ENCODE measurements at places on chromosomes 6 and 20. TPM values are rescaled to one million over a fixed set of nuclear protein-coding genes. Genes with fewer than 3 reads are reported as not detected.

- no peaks in the 10 kb centered on the region for H3K27me3 ChIP-seq
- no peaks in the 10 kb centered on the region for H3K36me3 ChIP-seq
- H3K27ac ChIP-seq: no peak overlapping the region
- H3K4me3 ChIP-seq: no peak overlapping the region
- DNase-seq: no peak
Measured at GRCh38 chr20:19260412-19261090, 48.1 kb downstream of the SLC24A3 start.

DNA sequence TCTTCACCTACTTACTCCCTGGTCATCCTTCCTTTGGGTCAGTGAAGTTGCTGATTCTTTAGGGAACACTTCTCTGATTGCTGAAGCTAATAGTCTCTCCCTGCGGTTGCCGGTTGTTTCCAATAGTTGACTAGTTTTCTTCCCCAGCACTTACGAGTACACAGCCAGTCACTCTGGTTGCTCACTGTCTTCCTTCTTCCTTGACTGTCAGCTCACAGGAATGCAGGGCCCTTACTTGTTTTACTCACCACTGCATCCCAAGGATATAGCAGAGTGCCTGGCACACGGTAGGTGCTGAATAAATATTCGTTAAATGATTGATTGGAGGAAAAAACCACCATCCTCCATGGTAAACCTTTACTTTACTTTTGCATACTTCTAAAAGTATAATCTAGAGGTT lies 345.0 kb downstream of the QKI start:
- peaks cover 14% of the 10 kb centered on the region for H3K27me3 ChIP-seq
- H3K4me3 ChIP-seq: no peak overlapping the region
- H3K27ac ChIP-seq: no peak overlapping the region
- H3K36me3 ChIP-seq: no peaks in the 10 kb centered on the region
- no peaks in the 10 kb centered on the region for H3K4me1 ChIP-seq
- DNase-seq: no peak

PM20D2 gene
- 24.5 TPM for total RNA-seq

DNA sequence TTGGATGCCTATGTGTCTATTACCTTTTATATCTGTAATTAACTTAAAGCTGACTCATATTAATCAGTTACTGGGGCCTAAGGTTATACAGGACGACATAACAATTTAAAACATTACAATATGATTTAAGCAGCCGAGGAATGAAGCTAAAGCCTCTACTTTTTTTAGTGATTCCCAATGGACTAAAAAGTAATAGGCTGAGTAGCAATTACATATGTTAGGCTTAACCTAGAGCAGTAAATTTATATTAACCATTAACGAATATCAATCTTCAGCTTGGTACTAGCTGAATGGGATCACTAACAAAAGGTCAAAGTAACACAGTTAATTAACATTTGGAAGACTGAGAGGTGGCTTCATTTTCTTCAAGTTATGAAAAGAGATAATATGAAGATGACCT lies 43.1 kb downstream of the STK38 start:
- no peaks in the 10 kb centered on the region for H3K27me3 ChIP-seq
- no peak overlapping the region for H3K4me3 ChIP-seq
- peaks cover 15% of the 10 kb centered on the region for H3K4me1 ChIP-seq
- H3K36me3 ChIP-seq: peaks cover 68% of the 10 kb centered on the region
- no peak for DNase-seq

GRCh38 chr6:134627707-134628106 lies 309.8 kb upstream of the SGK1 start:
- DNase-seq: no peak
- H3K4me1 ChIP-seq: peaks cover 5% of the 10 kb centered on the region
- H3K36me3 ChIP-seq: no peaks in the 10 kb centered on the region

GRCh38 chr6:106897580-106897979 lies 76.9 kb downstream of the CD24 start:
- H3K4me3 ChIP-seq: no peak overlapping the region
- H3K27me3 ChIP-seq: peaks cover 12% of the 10 kb centered on the region
- no peak overlapping the region for H3K27ac ChIP-seq
- no peaks in the 10 kb centered on the region for H3K4me1 ChIP-seq
- DNase-seq: no peak

GRCh38 chr6:20584100-20584731 lies 50.0 kb downstream of the CDKAL1 start:
- peaks cover 2% of the 10 kb centered on the region for H3K4me1 ChIP-seq
- H3K4me3 ChIP-seq: no peak overlapping the region
- no peak for DNase-seq
- no peak overlapping the region for H3K27ac ChIP-seq

DNA sequence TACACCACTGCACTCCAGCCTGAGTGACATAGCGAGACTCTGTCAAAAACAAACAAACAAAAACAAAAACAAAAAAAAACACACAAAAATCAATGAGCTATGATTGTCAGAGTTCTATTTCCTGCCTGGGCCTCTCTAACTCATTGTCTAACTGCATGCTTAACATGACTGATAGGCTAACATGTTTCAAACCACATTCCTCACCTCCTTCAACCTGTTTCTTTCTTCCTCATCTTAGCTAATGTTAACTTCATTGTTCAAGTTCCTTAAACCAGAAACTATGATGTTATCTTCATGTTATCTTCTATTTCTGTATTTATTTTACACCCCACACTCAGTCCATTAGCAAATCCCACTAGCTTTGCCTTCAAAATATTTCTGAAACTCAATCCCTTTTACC lies 41.5 kb downstream of the BEND6 start:
- H3K27ac ChIP-seq: no peak overlapping the region
- DNase-seq: no peak
- no peak overlapping the region for H3K4me3 ChIP-seq
- no peaks in the 10 kb centered on the region for H3K36me3 ChIP-seq
- H3K27me3 ChIP-seq: peaks cover 7% of the 10 kb centered on the region

COL10A1 gene
- not detected for total RNA-seq

DNA sequence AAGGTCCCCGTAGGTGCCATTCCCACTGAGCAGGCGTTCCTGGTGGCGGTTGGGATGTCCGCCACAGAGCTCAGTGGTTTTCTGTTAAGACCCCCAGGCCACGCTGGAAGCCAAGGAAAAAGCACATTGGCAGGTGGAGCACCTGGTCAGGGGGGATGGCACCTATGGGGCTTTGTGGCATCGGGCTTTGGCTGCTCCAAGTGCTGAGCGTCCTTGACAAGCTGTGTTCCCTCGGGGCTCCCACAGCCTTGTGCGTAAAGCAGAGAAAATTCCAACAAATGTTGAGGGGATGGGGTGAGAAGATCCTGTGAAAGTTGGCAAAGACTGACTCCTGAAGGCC lies 135.4 kb downstream of the JPH2 start:
- no peak for DNase-seq
- H3K36me3 ChIP-seq: no peaks in the 10 kb centered on the region
- no peak overlapping the region for H3K27ac ChIP-seq
- no peak overlapping the region for H3K4me3 ChIP-seq

OR2B6 gene
- not detected for total RNA-seq

DNA sequence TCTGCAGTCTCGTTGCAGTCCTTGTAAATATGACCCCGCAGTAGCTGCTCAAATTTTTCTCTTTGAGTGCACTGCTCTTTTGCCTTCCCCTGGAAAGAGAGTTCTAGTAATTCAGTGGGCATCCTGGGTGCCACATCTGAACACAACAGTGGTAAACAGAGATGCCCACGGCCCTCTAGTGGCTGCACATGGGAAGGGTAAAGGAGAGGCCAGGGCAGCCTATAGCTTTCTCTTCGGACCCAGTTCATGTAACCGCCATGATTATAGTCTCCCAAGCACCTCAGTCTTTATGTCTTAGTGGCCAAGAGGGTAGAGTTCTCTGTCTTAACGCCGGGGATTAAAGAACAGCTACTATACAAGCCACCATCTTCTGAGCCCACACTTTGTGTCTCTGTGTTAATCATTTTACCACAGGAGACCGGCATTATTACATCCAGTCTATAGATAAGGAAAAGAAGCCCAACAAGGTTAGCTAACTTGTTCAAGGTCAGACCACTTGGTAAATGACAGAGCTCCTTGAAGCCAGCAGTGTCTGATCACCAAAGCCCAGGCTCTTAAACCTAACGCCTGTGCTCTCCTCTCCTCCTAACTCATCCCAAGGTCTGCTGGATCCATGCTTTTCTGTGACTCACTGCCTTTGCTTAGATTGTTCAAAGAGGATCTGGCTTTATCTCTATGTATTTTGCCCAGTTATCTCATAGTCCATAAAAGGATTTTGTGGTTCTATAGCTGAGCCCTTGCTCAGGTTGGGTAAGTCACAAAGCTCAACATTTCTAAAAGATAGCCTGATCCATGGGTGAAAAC lies 81.8 kb downstream of the ISM1 start:
- peak; percentile 70 for DNase-seq
- H3K4me1 ChIP-seq: no peaks in the 10 kb centered on the region
- H3K36me3 ChIP-seq: no peaks in the 10 kb centered on the region

- H3K27me3 ChIP-seq: peaks cover 3% of the 10 kb centered on the region
- no peak overlapping the region for H3K4me3 ChIP-seq
- no peak overlapping the region for H3K27ac ChIP-seq
- no peaks in the 10 kb centered on the region for H3K36me3 ChIP-seq
Measured at GRCh38 chr6:157670466-157671186, 152.4 kb upstream of the SNX9 start.

FAM209B gene
- total RNA-seq: 0.45 TPM

- peaks cover 4% of the 10 kb centered on the region for H3K36me3 ChIP-seq
- no peak overlapping the region for H3K27ac ChIP-seq
- H3K4me3 ChIP-seq: no peak overlapping the region
- DNase-seq: no peak
Measured at GRCh38 chr6:137829641-137830083, 37.4 kb upstream of the TNFAIP3 start.

Measured in activated CD8-positive, alpha-beta T cell treated with anti-CD3 and anti-CD28 coated beads, Interleukin-2, amount 10 ng/mL, durations not matched to agents 7 days and 5 days (primary cell).